ENCODE measurements at places on chromosomes 1 and 21.

- DNase-seq: no peak
Measured at GRCh38 chr1:226092965-226093364, 30.4 kb downstream of the H3-3A start.

- no peak for DNase-seq
Measured at GRCh38 chr1:234667600-234668576, 57.9 kb upstream of the IRF2BP2 start.

DNA sequence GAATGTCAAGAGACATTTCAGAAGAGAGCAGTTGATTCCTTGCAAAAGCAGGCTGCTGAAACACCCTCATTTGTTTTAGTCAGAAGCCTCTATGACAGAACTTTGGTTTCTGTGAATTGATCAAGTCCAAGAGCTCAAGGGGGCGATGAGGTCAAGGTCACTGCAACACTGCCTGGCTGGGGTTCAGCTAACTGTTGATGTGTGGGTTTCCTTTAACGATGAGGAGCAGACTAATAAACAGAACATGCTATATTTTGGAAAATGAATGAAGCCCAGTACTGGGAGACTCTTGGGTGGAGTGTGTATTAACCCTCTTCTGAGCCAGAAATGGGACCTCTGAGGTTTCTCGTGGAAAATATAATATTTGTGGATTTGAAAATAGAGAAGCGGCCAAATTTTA, 109.3 kb downstream of the ZC3H11B start:
- no peak for DNase-seq

- no peak for DNase-seq
Measured at GRCh38 chr1:198677027-198677426, 38.2 kb downstream of the PTPRC start.

DNA sequence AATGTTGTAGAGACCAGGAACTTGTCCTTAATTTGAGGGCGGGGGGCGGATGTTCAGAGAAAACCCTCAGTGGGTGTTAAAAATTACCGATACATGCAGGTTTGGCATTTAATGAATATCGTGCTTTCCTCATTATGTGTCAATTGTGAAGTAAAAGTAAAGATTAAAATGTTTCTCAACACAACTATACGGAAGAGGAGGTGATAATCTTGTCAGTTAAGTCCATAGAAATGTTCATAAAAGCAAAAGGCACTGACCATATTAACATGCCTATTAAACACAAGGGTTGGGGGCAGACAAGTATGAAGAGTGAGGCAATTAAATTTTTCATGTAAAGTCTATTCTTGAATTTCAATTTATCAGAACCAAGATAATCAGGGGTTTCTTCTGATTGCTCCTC, 1.3 kb downstream of the BRINP3 start:
- DNase-seq: no peak
